Chondrocyte (in vitro differentiated cells): ENCODE measurements at places on chromosomes 16 and 17.

DNA sequence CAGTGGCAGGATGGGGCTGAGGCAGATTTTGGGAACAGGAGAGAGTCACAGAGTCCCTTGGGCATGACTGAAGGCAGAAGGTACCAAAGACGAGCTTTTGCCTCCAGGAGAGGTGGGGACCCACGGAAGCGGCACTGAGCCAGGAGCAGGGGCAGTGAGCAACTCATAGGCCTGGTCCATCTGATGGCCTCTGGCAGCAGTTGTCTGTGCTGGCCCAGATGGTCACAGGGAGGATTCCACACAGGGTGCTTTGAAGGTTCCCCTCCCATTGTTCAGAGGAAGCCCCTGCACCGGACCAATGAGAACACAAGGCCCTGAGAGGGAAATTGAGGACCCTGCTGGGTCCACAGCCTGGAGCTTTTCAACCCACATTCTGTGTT lies 360.3 kb upstream of the TNRC6C start:
- H3K27ac ChIP-seq: no peak overlapping the region
- H3K36me3 ChIP-seq: no peaks in the 10 kb centered on the region

DNA sequence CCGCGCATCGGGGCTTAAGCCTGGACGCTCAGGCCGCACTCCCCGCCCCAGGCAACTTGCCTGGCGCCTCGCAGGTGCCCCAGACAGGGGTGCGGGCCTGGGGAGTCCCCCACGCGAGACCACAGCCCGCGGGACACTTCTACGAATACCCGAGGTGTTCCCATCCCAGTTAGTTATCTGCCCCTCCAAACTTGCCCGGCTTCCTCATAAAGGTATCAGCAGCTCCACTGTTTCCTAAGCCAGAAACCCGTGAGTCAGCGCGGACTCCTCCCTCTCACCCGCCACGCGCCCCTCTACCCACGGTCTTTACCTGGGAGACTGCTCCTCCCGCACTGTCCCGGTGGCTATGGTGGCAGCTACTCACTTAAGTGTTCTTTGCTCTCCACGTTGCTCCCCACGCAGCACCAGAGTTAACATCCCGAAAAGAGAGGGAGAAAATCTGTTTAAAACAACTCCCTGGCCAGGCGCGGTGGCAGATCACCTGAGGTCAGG lies 1.0 kb upstream of the CREBBP start:
- peaks cover 39% of the 10 kb centered on the region for H3K4me1 ChIP-seq
- H3K27me3 ChIP-seq: no peaks in the 10 kb centered on the region
- no peak for DNase-seq
- H3K36me3 ChIP-seq: no peaks in the 10 kb centered on the region
- no peak overlapping the region for H3K27ac ChIP-seq

DNA sequence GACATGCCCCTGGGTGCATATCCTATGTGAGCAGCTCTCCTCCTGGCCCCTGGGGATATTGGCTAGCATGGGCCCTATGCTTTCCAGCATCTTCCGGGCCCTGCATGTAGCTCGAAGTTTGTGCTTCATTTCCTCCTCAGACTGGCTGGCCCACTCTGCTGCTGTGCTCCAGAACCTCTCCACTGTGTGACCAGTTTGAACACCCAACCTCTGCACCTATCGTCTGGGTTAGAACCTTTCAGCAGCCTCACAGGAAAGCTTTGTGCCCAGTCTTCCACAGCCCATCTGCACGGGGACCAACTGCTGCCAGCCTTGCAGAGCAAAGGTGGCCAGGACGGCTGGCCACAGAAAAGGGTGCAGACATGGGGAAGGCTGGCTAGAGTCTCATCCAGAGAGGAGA lies 10.2 kb upstream of the CLEC18B start:
- H3K27ac ChIP-seq: no peak overlapping the region
- H3K4me1 ChIP-seq: peaks cover 4% of the 10 kb centered on the region
- peak; percentile 57 for DNase-seq
- H3K4me3 ChIP-seq: no peak overlapping the region
- no peaks in the 10 kb centered on the region for H3K36me3 ChIP-seq

GRCh38 chr17:69231521-69231920 lies 2.9 kb upstream of the ABCA10 start:
- H3K36me3 ChIP-seq: no peaks in the 10 kb centered on the region
- peaks cover 2% of the 10 kb centered on the region for H3K4me1 ChIP-seq
- H3K4me3 ChIP-seq: no peak overlapping the region

DNA sequence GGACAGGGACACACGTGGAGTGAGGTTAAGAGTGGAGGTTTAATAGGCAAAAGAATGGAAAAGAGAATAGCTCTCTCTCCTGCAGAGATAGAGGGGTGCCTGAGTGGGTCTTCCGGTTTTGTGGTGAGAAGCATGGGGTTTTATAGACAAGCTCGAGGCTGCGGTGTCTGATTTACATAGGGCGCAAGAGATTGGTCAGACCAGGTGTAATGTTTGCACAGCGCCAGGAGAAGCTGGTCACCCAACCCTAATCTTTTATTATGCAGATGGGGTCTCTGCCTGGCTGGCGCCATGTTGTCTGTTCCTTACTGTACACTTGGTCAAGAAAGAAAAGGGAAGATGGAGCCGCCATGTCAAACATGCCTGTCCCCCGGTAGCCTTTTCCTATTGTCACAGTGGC lies 44.5 kb upstream of the MLYCD start:
- no peaks in the 10 kb centered on the region for H3K36me3 ChIP-seq
- H3K4me3 ChIP-seq: no peak overlapping the region
- peaks cover 24% of the 10 kb centered on the region for H3K27me3 ChIP-seq
- no peak for DNase-seq
- H3K27ac ChIP-seq: no peak overlapping the region
- H3K4me1 ChIP-seq: no peaks in the 10 kb centered on the region

GRCh38 chr17:19502517-19502916 lies 31.1 kb upstream of the SLC47A1 start:
- H3K4me1 ChIP-seq: no peaks in the 10 kb centered on the region
- no peak for DNase-seq
- no peak overlapping the region for H3K27ac ChIP-seq
- no peaks in the 10 kb centered on the region for H3K36me3 ChIP-seq

DNA sequence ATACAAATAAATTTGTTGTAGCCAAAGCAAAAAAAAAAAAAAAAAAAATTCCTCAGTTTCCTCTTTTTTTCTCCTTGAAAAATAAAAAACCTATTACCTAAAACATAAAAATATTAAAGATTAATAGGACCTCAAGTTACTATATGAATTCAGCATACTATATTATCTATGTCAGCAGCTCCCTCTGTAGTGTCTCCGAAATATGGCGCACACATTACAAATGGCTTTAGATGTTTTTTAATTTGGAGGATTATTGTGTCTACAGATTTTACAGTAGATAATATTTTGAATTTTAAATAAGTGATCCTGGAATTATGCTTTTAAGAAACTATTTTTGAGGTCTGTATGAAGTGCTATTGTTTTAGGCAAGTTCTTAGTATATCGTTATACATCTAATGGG lies 94.4 kb downstream of the NLK start:
- H3K27me3 ChIP-seq: no peaks in the 10 kb centered on the region
- no peak for DNase-seq
- H3K36me3 ChIP-seq: peaks cover 7% of the 10 kb centered on the region
- H3K27ac ChIP-seq: no peak overlapping the region
- H3K4me3 ChIP-seq: no peak overlapping the region

- H3K27ac ChIP-seq: no peak overlapping the region
- DNase-seq: no peak
- no peaks in the 10 kb centered on the region for H3K27me3 ChIP-seq
- H3K4me1 ChIP-seq: peaks cover 13% of the 10 kb centered on the region
Measured at GRCh38 chr17:2034806-2035540, 5.0 kb downstream of the DPH1 start.

DNA sequence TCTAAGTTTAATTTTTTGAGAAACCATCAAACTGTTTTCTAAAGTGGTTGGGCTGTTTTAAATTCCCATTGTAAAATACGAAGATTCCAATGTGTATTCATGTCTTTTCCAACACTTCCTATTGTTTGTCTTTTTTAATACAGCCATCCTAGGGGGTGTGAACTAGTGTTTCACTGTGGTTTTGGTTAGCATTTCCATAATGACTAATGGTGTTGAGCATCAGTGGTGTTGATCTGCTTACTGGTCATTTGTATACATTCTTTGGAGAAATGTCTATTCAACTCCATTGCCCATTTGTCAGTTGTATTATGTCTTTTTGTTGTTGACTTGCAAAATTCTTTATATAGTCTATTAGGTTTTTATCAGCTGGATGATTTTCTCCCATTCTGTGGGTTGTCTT lies 239.2 kb upstream of the AXIN2 start:
- H3K27me3 ChIP-seq: no peaks in the 10 kb centered on the region
- H3K36me3 ChIP-seq: peaks cover 17% of the 10 kb centered on the region
- H3K4me3 ChIP-seq: no peak overlapping the region
- H3K4me1 ChIP-seq: no peaks in the 10 kb centered on the region

GRCh38 chr17:62630365-62631085 lies 3.1 kb downstream of the MRC2 start:
- H3K36me3 ChIP-seq: peaks cover 9% of the 10 kb centered on the region
- H3K27ac ChIP-seq: peak overlapping the region; percentile 99
- H3K4me3 ChIP-seq: peak overlapping the region; percentile 99
- H3K27me3 ChIP-seq: no peaks in the 10 kb centered on the region

DNA sequence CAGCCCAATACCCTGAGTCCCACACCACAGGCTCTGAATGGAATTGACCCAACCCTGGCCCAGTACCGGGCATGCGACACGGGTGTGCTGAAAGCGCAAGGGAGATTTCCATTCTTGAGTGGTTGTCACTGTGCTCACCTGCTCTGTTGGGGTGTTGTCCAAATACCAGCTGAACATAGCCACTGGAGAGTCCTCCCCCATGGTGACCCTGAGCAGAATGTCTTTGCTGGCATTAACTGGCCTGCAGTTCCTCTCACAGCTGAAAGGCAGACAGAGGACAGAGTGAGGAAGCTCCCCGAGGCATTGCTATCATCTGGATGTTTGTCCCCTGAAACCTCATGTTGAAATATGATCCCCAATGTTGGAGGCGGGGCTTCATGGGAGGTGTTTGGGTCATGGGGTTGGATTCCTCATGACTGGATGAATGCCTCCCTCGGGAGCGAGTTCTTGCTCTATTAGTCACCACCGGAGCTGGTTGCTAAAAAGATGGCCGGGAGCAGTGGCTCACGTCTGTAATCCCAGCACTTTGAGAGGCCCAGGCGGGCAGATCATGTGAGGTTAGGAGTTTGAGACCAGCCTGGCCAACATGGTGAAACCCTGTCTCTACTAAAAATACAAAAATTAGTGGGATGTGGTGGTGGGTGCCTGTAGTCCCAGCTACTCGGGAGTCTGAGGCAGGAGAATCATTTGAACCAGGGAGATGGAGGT lies 57.3 kb upstream of the BCO1 start:
- DNase-seq: no peak
- H3K4me3 ChIP-seq: peak overlapping the region; percentile 22
- peak overlapping the region; percentile 92 for H3K27ac ChIP-seq
- no peaks in the 10 kb centered on the region for H3K27me3 ChIP-seq
- H3K36me3 ChIP-seq: no peaks in the 10 kb centered on the region
- H3K4me1 ChIP-seq: peaks cover 15% of the 10 kb centered on the region

GRCh38 chr17:35050170-35050569 lies 13.3 kb downstream of the RFFL start:
- no peaks in the 10 kb centered on the region for H3K27me3 ChIP-seq
- no peak overlapping the region for H3K27ac ChIP-seq
- peaks cover 28% of the 10 kb centered on the region for H3K4me1 ChIP-seq
- peaks cover 4% of the 10 kb centered on the region for H3K36me3 ChIP-seq
- H3K4me3 ChIP-seq: no peak overlapping the region

GRCh38 chr17:7138800-7139381 lies 24.3 kb upstream of the ASGR2 start:
- H3K4me3 ChIP-seq: no peak overlapping the region
- H3K27ac ChIP-seq: no peak overlapping the region
- peaks cover 42% of the 10 kb centered on the region for H3K27me3 ChIP-seq
- H3K4me1 ChIP-seq: no peaks in the 10 kb centered on the region
- H3K36me3 ChIP-seq: no peaks in the 10 kb centered on the region

GRCh38 chr17:66663041-66663606 lies 171.8 kb upstream of the CACNG5 start:
- no peak overlapping the region for H3K27ac ChIP-seq
- H3K36me3 ChIP-seq: peaks cover 7% of the 10 kb centered on the region
- H3K27me3 ChIP-seq: no peaks in the 10 kb centered on the region
- DNase-seq: no peak
- H3K4me1 ChIP-seq: peaks cover 10% of the 10 kb centered on the region

GRCh38 chr17:57607553-57608120 lies 137.5 kb downstream of the CCDC182 start:
- DNase-seq: peak; percentile 22
- no peak overlapping the region for H3K4me3 ChIP-seq
- no peak overlapping the region for H3K27ac ChIP-seq

- DNase-seq: no peak
- peaks cover 14% of the 10 kb centered on the region for H3K27me3 ChIP-seq
- H3K36me3 ChIP-seq: no peaks in the 10 kb centered on the region
- H3K27ac ChIP-seq: no peak overlapping the region
Measured at GRCh38 chr16:50023641-50024040, 1.4 kb upstream of the CNEP1R1 start.

DNA sequence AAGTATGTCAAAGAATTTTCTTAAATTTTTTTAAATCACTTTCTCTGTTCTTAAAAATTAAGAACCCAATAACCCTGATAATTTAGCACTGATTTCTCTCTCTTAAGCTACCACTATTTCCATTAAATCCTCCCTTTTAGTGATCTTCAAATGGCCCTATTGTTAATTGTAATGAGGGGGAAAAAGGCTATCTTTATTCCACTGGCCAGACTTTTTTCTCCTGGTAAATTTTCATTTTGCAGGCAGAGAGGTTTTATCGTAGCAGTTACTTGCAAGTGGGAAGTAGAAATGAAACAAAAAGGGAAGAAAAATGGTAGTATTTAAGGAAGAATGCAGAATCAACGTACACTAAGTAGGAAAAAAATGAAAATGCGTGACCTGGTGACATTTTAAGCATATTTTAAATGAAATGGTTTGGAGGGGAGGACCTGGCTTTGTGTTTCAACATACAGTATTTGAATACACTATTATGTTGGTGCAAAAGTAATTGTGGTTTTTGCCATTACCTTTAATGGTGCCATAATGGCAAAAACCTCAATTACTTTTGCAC lies 224.9 kb downstream of the TANC2 start:
- peaks cover 4% of the 10 kb centered on the region for H3K36me3 ChIP-seq
- no peak overlapping the region for H3K27ac ChIP-seq
- H3K4me1 ChIP-seq: peaks cover 16% of the 10 kb centered on the region
- no peak overlapping the region for H3K4me3 ChIP-seq
- no peak for DNase-seq

DNA sequence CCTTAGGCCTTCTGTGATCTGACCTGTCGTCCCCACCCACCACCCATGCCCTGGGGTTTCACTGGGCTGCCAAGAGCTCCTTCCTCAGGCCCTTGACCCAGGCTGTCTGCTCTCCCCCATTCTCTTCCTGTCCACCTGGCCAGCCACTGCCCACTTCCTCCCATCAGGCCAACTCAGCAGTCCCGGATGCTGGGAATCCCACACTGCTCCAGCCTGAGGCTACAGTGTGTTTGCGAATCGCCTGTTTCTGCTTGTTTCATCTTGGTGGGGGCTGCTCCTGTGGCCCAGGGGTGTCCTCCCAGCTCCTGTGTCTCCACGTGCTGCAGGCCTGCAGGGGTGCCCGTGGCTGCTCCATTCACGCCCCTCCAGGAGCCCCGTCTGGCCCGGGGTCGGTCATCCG lies 839 bp upstream of the METRN start:
- H3K4me3 ChIP-seq: no peak overlapping the region
- H3K27me3 ChIP-seq: peaks cover 1% of the 10 kb centered on the region
- peaks cover 21% of the 10 kb centered on the region for H3K4me1 ChIP-seq
- no peak for DNase-seq
- no peak overlapping the region for H3K27ac ChIP-seq
